Stimulated activated CD8-positive, alpha-beta memory T cell treated with anti-CD3 and anti-CD28 coated beads, Interleukin-4, amount 100 ng/mL, for 4 hours (primary cell): ENCODE measurements at places on chromosomes 7 and 10.

- DNase-seq: no peak
These were observed 8.3 kb downstream of the ZMIZ2 start for GRCh38 chr7:44756904-44757303.

DNA sequence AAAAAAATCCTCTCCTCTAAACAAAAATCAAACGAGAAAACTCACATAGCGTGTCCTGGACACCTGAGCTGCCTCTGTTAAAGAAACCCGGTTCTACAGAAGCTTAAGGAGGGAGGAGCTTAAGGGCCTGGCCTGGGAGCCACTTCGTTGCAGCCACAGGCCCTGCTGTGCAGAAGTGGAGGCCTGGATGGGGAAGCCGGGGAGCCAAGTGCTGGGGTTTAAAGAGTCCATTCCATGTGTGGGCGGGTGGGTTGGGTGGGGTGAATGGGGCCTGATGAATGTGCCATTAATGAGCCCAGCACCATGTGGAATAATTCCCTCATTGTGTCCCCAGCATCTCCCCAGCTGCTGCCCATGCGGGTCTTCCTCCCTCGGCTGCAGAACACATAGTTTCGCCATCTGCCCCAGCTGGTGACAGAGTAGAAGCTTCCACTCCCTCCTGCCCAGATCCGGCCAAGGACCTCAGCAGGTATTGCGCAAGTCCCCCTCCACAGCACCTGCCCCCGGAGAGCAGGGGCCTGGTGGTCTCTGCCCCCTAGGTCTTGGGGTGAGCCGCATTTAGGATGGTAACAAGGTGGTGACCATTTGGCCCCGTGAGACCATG, 127.8 kb upstream of the BTBD16 start:
- DNase-seq: no peak

- no peak for DNase-seq
These were observed 332.2 kb downstream of the CCSER2 start for GRCh38 chr10:84660450-84661159.

- DNase-seq: no peak
These were observed 390.0 kb downstream of the EXOC4 start for GRCh38 chr7:133642907-133643306.

DNA sequence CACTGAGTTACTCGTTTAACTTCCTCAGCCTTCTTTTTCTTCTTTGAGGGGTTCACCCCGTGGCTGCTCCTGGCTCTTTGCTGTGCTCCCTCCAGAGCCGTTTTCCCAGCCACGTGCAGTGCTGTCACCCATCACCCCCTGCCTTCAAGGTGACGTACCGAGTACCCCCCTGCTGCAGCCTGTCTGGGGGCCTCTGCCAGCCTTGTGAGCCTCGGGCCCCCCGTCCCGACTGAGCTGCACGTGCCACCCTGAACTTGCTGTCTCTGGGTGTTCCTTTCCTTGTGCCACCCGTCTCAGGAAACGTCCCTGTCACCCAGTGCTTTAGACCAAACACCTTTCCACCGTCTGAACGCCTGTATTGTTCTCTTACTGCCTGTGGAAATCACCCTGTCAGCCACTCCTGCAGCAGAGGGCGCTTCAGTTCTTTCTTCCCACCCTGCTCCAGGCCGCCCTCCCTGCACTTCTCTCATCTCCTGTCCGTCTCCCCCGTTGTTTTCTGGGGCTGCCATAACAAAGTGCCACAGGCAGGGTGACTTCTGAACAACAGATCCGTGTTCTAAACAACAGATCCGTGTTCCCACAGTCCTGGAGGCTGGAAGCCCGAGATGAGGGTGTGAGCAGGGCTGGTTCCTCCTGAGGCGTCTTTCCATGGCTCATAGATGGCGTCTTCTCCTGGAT, 44.6 kb downstream of the WDR37 start:
- no peak for DNase-seq

GRCh38 chr7:157675427-157675927, 338.7 kb downstream of the DNAJB6 start:
- no peak for DNase-seq

GRCh38 chr10:36802490-36803153, 322.8 kb upstream of the ANKRD30A start:
- no peak for DNase-seq
